Cerebellar nuclear complex (tissue), 1 donor: ENCODE measurements at places on chromosomes 13 and 19.

- DNase-seq, result no peak
Measured at GRCh38 chr13:107104631-107105030, 536.7 kb upstream of the ARGLU1 start.

DNA sequence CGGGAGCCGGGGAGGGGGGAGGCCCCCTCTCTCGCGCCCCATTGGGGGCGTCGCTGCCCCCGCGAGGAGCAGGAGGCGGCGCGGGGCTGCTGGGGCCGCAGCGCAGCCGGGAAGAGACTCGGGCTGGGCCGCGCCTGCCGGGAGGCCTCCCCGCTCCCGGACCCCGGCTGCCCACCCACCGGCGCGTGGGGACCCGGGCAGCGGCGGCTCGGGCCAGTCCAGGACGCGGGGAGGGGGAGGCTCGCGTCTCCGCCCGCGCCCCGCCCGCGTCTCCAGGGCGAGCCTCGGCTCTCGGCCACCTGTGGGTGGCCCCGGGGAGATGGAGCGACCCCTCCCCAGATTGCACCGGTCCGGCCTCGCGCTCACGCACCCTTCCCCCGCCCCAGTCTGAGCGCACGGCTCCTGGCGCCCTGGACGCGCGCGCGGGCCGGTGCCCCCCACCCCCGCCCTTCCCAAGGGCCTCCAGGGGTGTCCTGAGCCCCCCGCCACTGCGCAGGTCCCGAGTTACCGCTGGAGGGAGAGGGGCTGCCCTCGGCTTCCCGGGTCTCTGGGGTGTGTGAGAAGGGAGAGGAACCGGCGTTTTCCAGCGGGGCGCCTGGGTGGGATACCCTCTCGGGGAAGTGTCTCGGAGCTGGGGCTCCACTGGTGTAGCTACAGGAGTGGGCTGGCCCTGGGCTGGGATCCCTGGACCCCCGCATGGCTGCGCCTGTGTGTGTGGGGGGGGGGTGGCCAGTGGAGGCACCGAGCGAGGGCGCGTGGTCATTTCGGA lies 645 bp downstream of the PALM start:
- no peak for DNase-seq

- no peak for DNase-seq
Measured at GRCh38 chr13:48333976-48334375, 30.4 kb downstream of the RB1 start.

DNA sequence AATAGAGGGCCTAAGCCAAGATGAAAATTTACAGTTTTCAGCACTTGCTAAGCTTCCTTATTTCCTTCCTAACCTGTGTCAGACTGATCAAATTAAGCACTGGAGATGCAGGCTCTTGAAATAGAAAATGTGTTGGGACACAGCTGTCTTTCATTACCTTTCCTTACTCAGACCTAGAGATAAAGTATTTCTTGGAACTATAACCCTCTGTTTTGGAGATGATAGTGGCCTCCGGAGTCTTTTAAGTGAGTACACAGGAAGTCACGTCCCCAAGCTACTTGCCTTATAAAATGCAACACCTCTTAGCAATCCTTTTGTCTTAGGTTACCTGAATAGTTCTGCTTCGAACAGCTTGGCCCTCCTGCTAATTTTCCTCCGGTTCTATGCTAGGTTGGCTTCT lies 12.4 kb upstream of the AKAP11 start:
- DNase-seq, result no peak

GRCh38 chr19:1017115-1017905 lies 3.6 kb downstream of the TMEM259 start:
- no peak for DNase-seq

- DNase-seq, result no peak
Measured at GRCh38 chr19:1434577-1435060, 3.6 kb upstream of the RPS15 start.

- DNase-seq, result no peak
Measured at GRCh38 chr13:31485183-31485582, 254.1 kb upstream of the RXFP2 start.

GRCh38 chr19:6253954-6254733 lies 25.6 kb downstream of the MLLT1 start:
- no peak for DNase-seq

DNA sequence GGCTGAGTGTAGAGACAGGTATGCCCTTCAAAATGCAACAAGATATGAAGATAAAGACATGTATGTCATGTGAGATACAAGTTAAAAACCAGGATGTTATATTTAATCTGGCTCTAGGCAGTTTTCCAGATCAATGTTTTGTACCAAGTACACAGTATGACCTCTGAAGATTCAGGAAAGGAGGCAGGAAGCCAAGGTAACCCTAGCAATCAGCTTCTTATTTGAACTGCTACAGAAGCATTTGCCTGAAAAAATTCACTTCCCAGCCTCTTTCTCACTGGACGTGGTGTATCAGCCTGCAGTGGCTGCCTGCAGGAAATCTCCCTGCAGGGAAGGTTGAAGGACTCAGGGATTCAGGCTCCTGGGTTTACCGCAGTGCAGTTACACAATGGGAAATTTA lies 24.1 kb downstream of the OLFM4 start:
- DNase-seq, result no peak

- DNase-seq, result no peak
Measured at GRCh38 chr13:111337206-111337605, 16.8 kb downstream of the TEX29 start.

- no peak for DNase-seq
Measured at GRCh38 chr19:10861103-10861651, 10.2 kb upstream of the CARM1 start.

DNA sequence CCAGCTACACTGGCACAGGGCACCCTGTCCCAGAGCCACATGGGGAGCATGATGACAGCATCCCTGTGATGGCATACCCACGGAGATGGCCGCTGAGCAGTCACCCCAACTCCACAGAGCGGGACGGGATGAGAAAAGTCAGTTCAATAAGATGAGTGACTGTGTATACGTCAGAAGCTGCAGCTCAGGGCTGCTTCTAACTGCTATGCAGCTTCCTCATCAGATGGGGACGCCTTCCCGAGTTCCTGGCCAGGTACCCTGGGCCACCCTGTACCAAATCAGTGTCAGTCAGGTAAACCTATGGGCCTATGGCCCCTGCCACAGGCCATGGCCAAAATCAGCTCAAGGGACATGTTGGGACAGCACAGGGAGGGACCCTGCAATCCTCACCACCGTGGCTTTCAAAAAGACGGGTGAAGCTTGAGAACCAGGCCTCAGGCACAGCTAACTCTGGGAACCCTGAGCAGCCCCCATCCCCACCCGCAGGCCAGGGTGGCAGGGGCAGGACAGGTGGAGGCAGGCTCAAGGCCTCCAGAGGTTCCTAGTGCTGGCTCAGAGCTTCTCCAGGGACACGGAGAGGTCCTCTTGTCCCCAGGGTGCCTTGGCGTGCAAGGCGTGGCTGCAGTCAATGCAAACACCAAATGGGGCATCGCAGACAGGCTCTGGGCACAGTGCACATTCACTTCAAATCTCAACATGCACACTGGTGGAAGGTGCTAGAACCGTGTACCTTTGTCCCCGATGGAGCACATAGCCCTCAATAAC lies 122.4 kb downstream of the TUBA3C start:
- DNase-seq, result no peak

DNA sequence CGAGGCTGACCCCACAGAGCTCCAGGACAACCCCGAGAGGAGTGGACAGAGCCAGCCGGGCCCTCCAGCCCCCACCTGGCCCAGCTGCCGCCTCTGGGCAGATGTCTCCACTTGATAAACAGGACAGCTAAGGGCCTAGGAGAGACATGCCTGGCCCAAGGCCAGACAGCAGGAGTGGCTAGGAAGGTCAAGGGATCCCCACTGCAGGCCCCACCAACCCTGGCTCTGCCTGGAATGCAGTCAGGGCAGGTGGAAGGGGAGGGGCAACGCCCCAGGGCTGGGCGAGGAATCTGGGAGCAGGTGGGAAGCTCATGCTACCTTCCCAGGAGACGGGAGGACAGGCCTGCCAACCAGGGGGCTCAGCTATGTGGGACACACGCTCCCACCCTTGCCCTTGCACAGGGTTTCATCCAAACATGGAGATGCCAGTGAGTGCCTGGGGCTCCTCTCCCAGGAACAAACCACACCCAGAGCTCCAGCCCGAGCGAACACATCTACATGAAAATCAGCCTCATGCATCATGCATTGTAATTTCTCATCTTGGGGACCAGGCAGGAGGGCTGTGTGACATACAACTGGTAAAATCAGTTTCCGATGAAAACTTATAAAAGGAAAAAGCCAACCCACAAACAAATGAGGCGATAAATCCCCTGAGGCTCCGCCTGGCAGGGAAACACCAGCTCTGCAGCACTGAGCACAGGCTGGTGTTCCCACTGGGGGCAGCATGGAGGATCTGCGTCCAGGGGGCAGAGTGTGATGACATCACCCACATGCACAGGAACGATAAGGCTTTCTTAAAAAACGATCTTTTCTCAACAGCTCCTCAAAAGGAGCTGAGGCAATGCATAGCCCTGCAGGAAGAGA lies 25.0 kb downstream of the SH3GL1 start:
- no peak for DNase-seq

DNA sequence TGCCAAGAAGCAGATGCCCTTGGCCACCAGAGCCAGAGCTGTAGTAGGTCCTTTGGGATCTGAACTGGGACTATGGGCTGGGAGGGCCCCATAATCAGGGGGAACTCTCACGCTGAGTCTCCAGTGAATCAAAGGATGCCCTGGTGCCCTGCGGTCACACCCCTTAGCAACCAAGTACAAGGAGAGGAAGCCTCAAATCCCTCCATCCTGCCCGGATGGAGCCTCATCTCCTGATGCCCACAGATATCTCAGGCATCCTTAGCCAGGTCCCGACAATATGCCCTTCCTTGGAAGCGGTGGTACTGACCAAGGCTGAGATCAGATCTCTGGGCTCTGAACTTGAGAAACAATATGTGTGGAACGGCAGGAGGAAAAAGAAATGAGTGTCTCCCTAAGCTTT lies 1.7 kb downstream of the PLEKHA4 start:
- DNase-seq, result no peak

- no peak for DNase-seq
Measured at GRCh38 chr13:28794396-28794795, 25.7 kb upstream of the MTUS2 start.
